ENCODE measurements at places on chromosomes 1 and 21. TPM values are rescaled to one million over a fixed set of nuclear protein-coding genes. Genes with fewer than 3 reads are reported as not detected.

Gene LYSMD1
- total RNA-seq = 11.4 TPM

Gene PDC
- total RNA-seq = not detected

Gene CLDN8
- total RNA-seq = 0.34 TPM

Gene CYP4A11
- not detected for total RNA-seq

Gene TRIM67
- total RNA-seq = not detected

Gene RGS18
- total RNA-seq = 0.78 TPM

Gene PDZK1
- total RNA-seq = not detected

Gene SRRM1
- 59.8 TPM for total RNA-seq

Gene CCDC27
- total RNA-seq = 0.09 TPM

Gene RORC
- total RNA-seq = 251 TPM

Gene OR2T33
- total RNA-seq = not detected

DNA sequence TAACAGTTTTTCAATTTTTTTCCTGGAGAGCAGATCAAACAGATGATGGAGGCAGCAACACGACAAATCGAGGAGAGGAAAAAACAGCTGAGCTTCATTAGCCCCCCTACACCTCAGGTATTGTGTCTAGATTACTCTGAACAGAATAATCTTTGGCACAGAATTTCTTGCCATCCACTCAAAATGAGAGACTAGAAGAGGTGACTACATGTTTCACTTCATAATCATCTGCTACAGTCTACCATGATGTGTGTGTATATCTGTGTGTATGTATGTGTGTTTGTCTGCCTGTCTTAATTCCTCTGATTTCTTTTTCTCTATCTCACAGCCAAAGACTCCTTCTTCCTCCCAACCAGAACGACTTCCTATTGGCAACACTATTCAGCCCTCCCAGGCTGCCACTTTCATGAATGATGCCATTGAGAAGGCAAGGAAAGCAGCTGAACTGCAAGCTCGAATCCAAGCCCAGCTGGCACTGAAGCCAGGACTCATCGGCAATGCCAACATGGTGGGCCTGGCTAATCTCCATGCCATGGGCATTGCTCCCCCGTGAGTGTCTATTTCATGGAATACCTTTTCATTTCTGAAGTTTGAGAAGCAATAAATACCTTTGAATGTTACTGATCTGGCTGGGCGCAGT lies 11.4 kb downstream of the PRPF3 start:
- H3K27me3 ChIP-seq = no peaks in the 10 kb centered on the region
- no peaks in the 10 kb centered on the region for H3K4me1 ChIP-seq
- peaks cover 5% of the 10 kb centered on the region for H3K36me3 ChIP-seq
- H3K27ac ChIP-seq = no peak overlapping the region
- H3K4me3 ChIP-seq = no peak overlapping the region
- DNase-seq = no peak

GRCh38 chr1:27521861-27522431 lies 32.0 kb upstream of the WASF2 start:
- H3K4me1 ChIP-seq = peaks cover 68% of the 10 kb centered on the region
- H3K4me3 ChIP-seq = no peak overlapping the region
- no peaks in the 10 kb centered on the region for H3K36me3 ChIP-seq
- H3K27me3 ChIP-seq = no peaks in the 10 kb centered on the region
- DNase-seq = no peak
- H3K27ac ChIP-seq = peak overlapping the region; percentile 89

DNA sequence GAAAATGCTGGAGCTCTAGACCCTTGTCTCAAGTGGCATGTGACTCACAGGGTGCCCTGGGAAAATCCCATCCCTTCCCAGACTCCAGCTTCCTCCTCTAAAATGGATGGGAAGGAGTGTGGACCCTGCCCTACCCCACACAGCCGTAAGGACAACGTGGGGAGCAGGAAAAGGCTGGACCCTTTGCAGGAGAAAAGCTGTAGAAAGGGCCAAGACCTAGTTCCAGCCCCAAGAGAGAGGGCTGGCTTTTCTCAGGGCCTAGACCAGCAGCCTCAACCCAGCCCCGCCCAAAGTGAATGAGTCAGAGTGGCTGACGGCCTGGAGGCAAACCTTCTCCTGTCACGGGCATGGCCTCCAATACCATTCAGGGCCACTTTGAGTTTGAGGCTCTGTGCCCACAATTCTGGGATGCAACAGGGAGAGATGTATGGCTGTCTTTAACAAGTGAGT lies 1.1 kb downstream of the LAMB3 start:
- H3K4me3 ChIP-seq = no peak overlapping the region
- DNase-seq = peak; percentile 61
- no peaks in the 10 kb centered on the region for H3K36me3 ChIP-seq
- H3K27ac ChIP-seq = peak overlapping the region; percentile 36

DNA sequence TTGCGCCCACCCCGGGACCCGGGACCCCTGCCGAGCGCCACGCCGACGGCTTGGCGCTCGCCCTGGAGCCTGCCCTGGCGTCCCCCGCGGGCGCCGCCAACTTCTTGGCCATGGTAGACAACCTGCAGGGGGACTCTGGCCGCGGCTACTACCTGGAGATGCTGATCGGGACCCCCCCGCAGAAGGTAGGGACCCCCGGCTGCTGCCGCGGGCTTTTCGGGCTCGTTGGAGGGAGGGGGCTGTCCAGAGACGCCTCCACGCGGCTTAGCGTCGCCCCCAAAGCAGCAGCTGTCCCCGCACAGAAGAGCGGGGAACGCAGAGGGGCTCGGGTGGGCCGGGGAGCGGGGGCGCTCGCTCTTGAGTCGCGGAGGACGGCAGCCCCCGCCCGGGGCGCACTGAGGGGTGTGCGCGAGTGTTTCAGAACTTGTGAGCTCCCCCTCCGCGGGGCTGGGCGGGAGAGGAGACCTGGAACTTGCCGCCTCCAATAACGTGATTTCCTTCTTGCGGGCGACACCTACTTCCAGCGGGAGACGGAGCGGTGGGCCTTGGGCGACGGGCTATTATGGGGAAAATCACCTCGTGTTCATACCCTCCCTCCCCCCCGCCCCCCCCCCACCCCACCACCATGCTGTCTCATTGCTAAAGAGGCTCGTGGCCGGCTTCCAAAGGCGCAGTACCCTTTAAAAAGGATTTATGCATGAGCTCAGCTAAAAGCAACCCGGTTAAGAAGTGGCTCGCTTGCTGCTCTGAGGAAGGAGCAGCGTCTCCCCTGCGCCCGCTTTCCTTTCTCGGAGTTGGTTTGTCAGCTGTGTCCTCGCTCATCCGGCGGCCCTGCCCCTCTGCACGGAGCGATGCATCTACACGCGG lies 664 bp downstream of the BACE2 start:
- DNase-seq = peak; percentile 29
- peaks cover 18% of the 10 kb centered on the region for H3K4me1 ChIP-seq
- H3K27me3 ChIP-seq = no peaks in the 10 kb centered on the region
- peak overlapping the region; percentile 88 for H3K4me3 ChIP-seq

- peaks cover 58% of the 10 kb centered on the region for H3K4me1 ChIP-seq
- no peaks in the 10 kb centered on the region for H3K27me3 ChIP-seq
- no peak overlapping the region for H3K4me3 ChIP-seq
Measured at GRCh38 chr1:230123280-230124185, 56.5 kb downstream of the GALNT2 start.

- H3K36me3 ChIP-seq = no peaks in the 10 kb centered on the region
- no peak for DNase-seq
- no peaks in the 10 kb centered on the region for H3K27me3 ChIP-seq
- H3K4me1 ChIP-seq = no peaks in the 10 kb centered on the region
Measured at GRCh38 chr1:84386716-84387479, 11.4 kb upstream of the DNASE2B start.

GRCh38 chr1:32198237-32199042 lies 2.0 kb upstream of the CCDC28B start:
- peaks cover 30% of the 10 kb centered on the region for H3K36me3 ChIP-seq
- H3K4me3 ChIP-seq = no peak overlapping the region
- peak overlapping the region; percentile 86 for H3K27ac ChIP-seq
- H3K4me1 ChIP-seq = peaks cover 44% of the 10 kb centered on the region
- DNase-seq = no peak

GRCh38 chr1:67224856-67225255 lies 58.6 kb downstream of the IL23R start:
- no peaks in the 10 kb centered on the region for H3K27me3 ChIP-seq
- H3K4me3 ChIP-seq = no peak overlapping the region
- H3K36me3 ChIP-seq = no peaks in the 10 kb centered on the region
- H3K27ac ChIP-seq = no peak overlapping the region

GRCh38 chr1:197619008-197619640 lies 156.2 kb downstream of the DENND1B start:
- peaks cover 20% of the 10 kb centered on the region for H3K4me1 ChIP-seq
- no peak overlapping the region for H3K4me3 ChIP-seq
- DNase-seq = no peak
- no peak overlapping the region for H3K27ac ChIP-seq
- H3K27me3 ChIP-seq = no peaks in the 10 kb centered on the region
- no peaks in the 10 kb centered on the region for H3K36me3 ChIP-seq

DNA sequence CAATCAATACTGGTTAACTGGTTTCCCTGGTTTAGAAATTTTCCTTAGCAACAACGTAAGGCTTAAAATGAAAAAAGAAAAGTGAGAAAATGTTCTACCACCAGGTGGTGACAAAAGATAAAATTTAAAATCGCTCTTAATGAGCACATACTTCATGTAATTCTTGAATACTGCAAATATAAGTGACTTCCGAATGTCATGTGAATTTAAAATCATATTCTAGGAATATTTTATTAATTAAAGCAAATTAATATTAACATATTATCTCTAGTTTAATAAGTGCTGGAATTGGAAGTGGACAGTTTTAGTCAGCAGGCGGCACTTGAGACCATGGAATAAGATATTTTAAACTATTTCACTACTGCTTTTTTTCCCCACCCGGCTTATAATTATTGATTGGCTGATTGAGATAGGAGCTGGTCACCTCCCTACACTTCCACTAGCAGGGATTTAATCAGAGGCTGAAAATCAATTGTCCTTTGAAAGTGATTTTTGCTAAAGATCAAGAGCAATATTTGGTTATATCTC lies 5.0 kb upstream of the ADAMTS1 start:
- peak overlapping the region; percentile 28 for H3K4me3 ChIP-seq
- H3K4me1 ChIP-seq = no peaks in the 10 kb centered on the region
- no peaks in the 10 kb centered on the region for H3K36me3 ChIP-seq
- no peak for DNase-seq
- H3K27ac ChIP-seq = no peak overlapping the region

GRCh38 chr21:40402884-40403582 lies 443.9 kb downstream of the DSCAM start:
- no peak for DNase-seq
- H3K27ac ChIP-seq = no peak overlapping the region
- H3K27me3 ChIP-seq = no peaks in the 10 kb centered on the region
- no peaks in the 10 kb centered on the region for H3K36me3 ChIP-seq
- no peaks in the 10 kb centered on the region for H3K4me1 ChIP-seq
- no peak overlapping the region for H3K4me3 ChIP-seq

DNA sequence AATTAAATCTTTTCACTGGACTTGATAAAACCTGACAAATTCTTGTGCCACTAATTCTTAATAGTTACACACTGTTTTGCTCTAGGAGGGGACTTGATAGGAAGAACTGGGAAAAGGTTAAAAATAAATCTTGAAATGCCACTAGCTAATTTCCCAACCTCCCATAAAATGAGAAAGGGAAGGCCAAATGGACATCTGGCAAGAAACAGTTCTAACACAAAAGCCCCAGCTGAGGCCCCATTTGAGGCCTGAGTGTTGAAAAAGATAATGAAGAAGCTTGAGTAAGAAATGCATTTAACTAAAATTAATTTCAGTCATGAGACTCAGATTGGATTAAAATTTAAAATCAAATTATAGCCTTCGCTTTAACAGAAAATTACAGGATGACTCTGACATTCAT lies 11.2 kb upstream of the RAP1GAP start:
- no peaks in the 10 kb centered on the region for H3K36me3 ChIP-seq
- no peak overlapping the region for H3K27ac ChIP-seq
- no peaks in the 10 kb centered on the region for H3K4me1 ChIP-seq
- no peak overlapping the region for H3K4me3 ChIP-seq
- no peak for DNase-seq

DNA sequence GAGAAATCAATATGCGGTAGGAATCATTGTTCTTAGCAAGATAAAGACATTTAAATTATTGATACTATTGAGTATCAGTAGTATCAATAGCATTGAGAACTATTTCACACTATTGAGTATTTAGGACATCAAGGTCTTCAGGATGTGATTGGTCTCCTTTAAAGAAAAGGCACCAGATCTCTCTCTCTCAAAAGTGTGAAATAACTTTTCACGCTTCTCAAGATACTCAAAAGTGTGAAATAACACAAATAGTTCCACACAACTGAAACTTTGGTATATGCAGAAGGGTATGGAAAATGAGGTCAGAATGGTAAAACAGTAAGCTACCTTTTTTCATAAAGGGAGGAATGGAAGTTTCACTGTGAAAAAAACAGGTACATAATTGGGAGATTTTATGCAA lies 6.7 kb upstream of the PYHIN1 start:
- DNase-seq = no peak
- no peaks in the 10 kb centered on the region for H3K27me3 ChIP-seq

DNA sequence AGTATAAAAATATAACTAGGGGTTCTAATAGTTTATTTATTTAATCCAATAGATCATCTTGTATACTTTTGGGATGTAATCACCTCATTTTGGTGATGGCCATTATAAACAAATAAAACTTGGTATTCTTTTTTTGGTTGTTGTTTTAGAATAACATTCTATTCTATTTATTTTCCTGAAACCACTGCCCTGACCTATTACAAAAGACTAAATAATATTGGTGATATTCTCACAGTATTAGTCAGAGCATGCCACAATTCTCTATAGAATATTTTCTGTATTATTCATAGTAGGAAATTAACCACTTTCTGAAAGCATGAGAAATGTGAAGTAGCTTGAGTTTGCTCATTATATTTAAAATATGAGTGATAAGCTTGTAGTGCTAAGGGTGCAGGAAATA lies 54.1 kb upstream of the LRRC7 start:
- no peak overlapping the region for H3K27ac ChIP-seq
- H3K36me3 ChIP-seq = no peaks in the 10 kb centered on the region
- no peaks in the 10 kb centered on the region for H3K4me1 ChIP-seq
- no peak for DNase-seq

- no peak overlapping the region for H3K4me3 ChIP-seq
- no peak for DNase-seq
- H3K27me3 ChIP-seq = no peaks in the 10 kb centered on the region
- H3K27ac ChIP-seq = no peak overlapping the region
- H3K36me3 ChIP-seq = no peaks in the 10 kb centered on the region
- no peaks in the 10 kb centered on the region for H3K4me1 ChIP-seq
Measured at GRCh38 chr1:66050123-66050522, 257.4 kb downstream of the PDE4B start.

Data from gastrocnemius medialis (tissue), 4 donors.